Motor neuron (in vitro differentiated cells): ENCODE measurements at places on chromosomes 5 and 9. TPM values are rescaled to one million over a fixed set of nuclear protein-coding genes. Genes with fewer than 3 reads are reported as not detected.
A peak's percentile ranks its signal among the peaks of the same experiment; 100 is the strongest.

LEAP2 gene
- 2.1 and 2.4 TPM in 2 replicates for total RNA-seq

OTULINL gene
- 4.0 and 6.0 TPM in 2 replicates for total RNA-seq

FAM81B gene
- total RNA-seq = 0.53 TPM in 1 of 2 replicates, not detected in the other

MYOZ3 gene
- total RNA-seq = 1.4 and 1.7 TPM in 2 replicates

DMRT3 gene
- not detected in 2 replicates for total RNA-seq

GPR151 gene
- total RNA-seq = 0.47 and 0.53 TPM in 2 replicates

SPINK5 gene
- 0.23 and 0.25 TPM in 2 replicates for total RNA-seq

DNA sequence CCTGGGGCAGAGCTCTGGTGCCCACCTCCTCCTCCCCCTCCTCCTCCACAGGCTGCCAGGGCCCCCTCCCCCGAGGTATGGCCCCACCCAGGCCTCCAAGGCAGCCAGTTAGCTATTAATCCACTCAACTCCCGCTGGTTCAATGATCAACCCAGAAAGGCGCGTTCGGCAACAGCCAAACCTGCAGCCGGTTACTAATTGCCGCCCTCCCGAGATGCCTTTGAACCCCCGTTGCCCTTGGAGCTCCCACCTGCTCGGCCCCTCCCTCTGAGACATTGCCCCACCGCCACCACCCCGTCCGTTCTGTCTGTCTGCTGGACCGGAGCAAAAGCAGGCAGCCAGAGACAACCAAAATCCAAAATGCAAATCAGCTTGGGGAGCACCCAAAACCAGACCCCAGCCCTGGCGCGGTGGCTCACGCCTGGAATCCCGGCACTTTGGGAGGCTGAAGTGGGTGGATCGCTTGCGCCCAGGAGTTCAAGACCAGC is 25.8 kb downstream of the NOTCH1 start:
- ATAC-seq = no peak

- peak; percentile 61 for ATAC-seq
Observed at GRCh38 chr5:162769019-162769418, 668.4 kb upstream of the CCNG1 start.

DNA sequence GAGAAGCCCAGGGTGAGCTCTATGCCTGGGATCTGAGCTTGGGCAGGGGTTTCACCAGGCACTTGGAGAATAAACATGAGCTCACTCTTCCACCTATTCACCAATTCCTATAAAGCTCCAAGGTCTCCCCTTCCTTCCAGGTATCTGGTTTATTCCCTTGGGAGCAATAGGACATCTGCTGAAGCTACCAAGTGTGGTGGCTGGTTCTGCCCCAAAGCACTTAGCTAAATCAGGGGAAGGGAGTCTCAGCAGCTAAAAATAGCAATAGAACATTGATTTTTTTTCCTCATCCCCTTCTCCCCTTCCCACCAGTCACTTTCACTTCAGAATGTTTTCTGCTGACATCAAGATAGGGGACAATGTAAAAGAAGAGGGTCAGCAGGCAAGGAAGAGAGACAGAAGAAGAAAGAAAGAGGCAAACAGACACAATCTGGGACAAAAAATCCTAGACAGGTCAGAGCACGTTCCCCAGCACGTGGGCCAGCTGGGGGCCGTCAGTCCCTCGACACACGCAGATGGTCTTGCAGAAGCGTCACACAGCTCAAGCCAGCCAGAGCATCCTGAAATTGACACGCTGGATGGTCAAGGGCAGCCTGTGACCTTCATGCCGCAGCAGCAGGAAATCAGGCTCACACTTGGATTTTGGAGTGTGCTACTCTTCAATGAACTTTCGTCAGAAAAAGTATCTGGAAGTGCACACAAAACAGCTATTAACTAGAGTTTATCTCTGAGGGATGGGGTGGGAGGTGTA is 176.0 kb downstream of the ZNF608 start:
- ATAC-seq = peak; percentile 43

DNA sequence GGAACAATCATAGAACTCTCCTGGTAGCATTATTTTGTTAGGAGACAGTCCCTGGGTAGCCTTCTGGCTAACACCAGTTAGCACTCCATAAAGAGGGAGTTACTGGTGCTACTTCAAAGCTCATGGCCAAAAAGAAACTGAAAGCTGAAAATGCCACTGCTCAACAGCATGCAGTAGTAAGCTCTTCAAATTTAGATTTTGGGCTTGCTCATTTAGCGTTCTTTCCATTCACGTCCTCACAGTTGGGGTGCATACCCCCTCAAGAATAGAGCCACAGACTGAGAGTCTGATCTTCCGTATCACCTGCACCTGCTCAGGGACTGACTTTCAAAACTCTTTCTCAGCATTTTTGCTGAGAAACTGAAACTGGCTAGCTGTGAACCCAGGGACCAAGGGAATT is 24.7 kb downstream of the NTRK2 start:
- ATAC-seq = no peak

DNA sequence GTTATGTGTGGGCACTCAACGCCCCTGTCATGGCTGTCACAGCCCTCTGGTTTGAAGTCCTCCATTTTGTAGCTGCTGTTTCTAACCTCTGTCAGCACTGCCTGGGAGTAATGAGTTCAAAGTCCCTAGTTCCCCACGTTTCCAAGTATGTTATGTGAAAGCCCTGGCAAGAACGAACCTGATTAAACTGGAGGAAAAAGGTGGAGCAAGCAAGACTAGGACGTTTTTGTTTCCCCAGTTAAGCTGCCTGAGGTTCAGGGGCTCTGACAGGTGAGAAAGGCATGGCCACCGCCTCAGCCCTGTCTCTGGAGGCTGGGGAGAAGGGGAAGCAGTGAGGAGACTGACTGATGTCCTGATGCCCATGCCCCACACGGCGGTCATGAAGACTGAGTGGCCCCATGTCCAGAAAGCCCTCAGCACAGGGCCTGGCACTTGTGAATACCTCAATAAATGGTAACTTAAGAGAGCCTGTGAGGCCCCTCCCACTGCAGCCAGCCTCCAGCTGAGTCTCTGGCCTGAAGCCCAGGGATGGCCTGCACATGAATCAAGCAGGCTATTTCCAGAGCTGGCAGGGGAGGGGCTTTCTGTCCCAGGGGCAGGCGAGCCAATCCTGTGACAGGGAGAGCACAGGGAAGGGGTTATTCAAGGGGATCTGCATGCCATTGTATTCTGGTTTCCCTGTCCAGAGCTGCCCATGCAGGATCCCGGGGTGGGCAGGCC is 61.8 kb downstream of the PFDN1 start:
- ATAC-seq = peak; percentile 74

DNA sequence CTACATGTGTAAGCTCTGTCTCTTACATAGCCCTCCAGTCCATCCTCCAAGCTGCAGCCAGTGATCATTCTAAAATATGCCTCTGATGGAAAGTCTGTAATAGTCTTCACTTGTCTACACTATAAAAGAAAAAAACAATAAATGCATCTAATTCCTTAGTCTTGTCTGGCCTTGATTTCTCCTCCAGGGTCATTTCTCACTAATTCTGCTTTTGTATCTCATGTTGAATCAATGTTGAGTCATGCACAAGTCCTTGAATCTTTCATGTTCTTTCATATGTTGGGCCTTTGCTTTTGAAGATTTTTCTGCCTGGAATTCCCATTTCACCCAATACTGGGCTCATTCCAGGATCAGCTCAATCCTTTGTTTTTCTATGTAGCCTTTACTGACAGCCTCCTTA is 121.1 kb upstream of the TRIM32 start:
- no peak for ATAC-seq

DNA sequence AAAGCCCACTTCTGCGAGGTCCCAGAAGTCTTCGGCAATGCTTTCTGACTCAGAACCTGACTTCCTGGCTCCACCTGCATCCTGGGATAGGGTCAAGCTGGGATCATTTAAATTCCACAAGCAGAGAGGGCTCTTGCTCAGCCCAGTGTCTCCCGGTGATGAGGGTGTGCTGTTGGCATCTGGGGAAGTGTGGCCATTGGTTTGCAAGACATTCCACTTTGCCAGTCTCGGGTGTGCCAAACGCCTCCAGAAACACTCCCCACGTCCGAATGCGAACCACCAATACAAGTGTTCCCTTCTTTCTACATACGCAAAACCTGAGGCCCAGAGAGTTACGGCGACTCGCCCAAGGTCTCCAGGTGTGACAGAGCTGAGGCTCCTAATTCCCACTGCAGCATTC is 43.1 kb upstream of the FCN2 start:
- ATAC-seq = no peak

- no peak for ATAC-seq
Observed at GRCh38 chr9:79694676-79695400, 123.1 kb downstream of the TLE4 start.

- no peak for ATAC-seq
Observed at GRCh38 chr9:112820881-112821280, 69.8 kb downstream of the SLC46A2 start.

DNA sequence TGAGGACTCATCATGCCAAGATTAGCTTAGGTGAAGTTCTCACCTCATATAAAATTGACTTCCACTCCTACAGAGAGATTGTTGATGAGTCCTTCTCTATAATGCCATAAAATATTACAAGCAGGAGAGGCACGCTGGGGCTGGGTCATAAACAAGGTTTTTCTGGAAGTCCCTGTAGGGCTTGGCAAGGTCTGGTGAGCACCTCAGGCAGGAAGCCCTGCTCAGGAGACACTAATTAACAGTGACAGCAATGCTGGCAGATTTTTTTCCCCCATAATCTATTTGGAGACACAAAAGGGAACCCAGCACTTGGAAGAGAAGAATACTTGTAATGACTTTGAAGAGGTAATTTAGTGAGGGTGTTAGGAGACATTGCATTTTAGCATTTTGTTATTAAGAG is 118.7 kb downstream of the DIRAS2 start:
- no peak for ATAC-seq

- no peak for ATAC-seq
Observed at GRCh38 chr5:61366497-61367240, 34.6 kb downstream of the ZSWIM6 start.

DNA sequence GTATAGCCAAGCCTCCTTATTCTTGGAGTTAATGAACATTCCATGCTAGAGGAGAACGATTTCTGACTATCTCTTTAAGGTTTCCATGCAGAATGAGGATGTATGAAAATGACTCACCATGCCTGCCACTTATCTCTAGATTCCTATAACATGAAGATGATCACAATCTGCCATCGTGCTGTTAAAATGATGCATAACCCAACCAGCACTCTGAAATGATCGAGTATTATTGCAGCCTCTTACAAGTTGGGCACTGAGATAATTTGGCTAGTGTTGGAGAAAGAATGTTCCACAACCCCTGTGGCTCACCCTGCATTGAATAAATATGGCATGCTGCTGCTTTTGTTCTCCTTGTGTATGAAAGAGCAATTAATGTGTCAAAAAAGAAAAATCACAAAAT is 1143.6 kb upstream of the WWC1 start:
- ATAC-seq = peak; percentile 52

- no peak for ATAC-seq
Observed at GRCh38 chr5:136682986-136683385, 317.6 kb upstream of the TRPC7 start.

DNA sequence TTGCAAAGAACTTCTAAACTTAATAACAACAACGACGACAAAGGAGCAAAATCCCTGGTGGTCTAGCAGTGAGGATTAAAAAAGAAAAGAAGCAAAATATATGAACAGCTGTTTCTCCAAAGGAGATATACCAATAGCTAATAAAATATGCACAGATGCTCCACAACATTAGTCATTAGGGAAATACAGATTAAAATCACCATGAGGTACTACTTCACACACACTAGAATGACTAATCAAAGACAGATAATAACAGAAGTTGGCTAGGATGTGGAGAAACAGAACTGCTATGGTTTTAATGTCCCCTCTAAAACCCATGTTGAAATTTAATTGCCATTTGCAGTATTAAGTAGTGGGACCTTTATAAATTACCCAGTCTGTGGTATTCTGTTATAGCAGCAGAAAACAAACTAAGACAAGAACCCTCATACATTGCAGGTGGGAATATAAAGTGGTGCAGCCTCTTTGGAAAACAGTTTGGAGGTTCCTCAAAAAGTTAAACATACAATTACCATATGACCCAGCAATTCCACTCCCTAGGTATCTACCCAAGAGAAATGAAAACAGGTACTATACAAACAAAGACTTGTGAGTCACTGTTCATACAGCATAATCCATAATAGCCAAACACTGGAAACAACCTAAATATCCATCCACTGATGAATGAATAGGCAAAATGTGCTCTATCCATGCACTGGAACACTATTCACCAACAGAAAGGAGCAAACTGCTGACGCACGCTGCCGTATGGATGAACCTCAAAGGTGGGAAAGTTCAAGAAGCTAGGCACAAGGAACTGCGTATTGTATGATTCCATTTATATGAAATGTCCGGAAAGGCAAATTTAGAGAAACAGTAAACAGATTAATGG is 11.4 kb upstream of the DUSP1 start:
- no peak for ATAC-seq

DNA sequence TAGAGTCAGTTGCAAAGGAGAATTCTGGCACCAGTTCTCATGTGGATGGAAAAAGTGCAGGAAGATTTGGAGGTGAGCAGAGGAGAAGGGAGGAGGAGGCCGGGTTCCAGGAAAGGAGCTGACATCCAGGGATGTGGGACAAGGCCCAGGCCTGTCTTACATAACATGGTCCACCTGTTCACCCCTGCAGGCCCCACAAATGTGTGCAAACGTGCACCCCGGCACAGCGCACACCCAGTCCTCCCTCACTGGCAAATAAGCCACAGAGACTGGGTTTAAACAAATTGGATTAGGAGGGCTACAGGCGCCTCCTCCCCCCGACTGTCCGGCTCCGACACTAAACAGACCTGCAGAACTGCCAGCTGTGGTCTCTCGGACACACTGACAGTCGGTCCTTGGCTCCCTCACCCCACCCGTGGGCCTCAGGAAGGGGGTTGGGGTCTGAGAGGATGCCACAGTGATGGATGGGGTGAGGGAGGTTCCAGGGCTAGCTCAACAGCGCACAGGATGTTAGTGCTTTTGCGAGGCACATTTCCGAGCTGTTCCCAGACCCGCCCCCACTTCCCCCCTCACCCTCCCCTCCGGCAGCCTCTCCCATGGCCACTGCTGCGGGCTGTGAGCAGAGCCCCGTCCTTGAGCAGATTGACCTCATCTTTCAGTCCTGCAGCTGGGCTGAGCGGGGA is 43.4 kb upstream of the IL17B start:
- ATAC-seq = peak; percentile 98

DNA sequence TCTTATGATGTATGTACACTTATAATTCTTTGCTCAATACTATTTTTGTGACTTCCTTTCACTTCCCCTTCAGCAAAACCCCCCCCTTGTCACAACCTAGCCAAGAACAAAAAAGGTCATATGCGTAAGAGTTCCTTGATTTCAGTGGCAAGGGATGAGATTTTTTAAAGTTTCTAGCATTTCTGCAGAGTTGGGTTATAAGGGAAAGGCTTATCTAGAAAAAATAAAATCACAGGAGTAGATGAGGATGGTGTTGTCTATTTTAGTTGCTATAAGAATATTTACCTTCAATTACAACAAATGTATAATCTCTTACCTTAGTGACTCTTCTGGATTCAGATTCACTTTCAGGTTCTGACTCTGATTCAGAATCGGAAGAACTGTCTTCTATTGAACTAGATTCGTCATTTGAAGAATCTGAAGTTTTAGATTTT is 184.6 kb downstream of the AP3B1 start:
- no peak for ATAC-seq

GRCh38 chr5:25489834-25490538 is 845.2 kb upstream of the CDH10 start:
- no peak for ATAC-seq

- ATAC-seq = no peak
Observed at GRCh38 chr9:89093201-89093975, 85.2 kb downstream of the SHC3 start.

- no peak for ATAC-seq
Observed at GRCh38 chr9:94872891-94873511, 146.5 kb downstream of the AOPEP start.
